ENCODE measurements at places on chromosomes 2 and 18.

- DNase-seq = no peak
Observed at GRCh38 chr2:225319872-225320271, 79.6 kb upstream of the NYAP2 start.

- peak; percentile 82 for DNase-seq
Observed at GRCh38 chr2:235008584-235009044, 56.8 kb downstream of the SH3BP4 start.

- DNase-seq = no peak
Observed at GRCh38 chr2:37767959-37768925, 96.8 kb upstream of the CDC42EP3 start.

DNA sequence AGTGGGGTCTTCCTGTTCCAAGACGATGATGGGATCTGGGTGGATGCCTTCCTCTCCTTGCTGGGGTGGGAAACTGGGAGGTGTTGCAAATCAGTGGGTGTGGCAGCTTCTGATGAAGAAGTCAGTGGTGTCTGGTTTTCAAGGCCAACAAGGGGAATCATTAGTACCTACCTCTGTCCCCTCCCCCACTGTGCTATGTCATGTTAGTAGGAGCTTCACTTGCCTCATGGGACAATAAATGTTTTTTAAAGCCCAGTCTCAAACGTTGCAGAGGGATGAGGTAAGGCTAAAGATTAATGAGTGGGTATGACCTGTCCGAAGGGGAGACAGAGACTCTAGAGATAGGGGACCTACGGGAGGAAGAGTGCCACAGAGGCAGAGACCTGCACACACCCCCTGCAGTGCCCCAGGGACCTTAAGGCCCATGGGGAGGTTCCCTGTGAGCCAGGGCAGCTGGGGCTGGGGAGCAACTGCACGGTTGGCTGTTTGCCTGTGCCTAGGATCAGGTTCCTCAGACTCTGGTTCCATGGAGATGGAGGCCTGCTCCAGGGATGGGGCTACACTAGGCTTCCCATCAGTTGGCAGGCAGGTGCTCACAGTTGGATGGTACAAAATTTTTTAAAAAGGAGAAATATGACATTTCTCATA, 37.8 kb upstream of the SLC1A4 start:
- no peak for DNase-seq

DNA sequence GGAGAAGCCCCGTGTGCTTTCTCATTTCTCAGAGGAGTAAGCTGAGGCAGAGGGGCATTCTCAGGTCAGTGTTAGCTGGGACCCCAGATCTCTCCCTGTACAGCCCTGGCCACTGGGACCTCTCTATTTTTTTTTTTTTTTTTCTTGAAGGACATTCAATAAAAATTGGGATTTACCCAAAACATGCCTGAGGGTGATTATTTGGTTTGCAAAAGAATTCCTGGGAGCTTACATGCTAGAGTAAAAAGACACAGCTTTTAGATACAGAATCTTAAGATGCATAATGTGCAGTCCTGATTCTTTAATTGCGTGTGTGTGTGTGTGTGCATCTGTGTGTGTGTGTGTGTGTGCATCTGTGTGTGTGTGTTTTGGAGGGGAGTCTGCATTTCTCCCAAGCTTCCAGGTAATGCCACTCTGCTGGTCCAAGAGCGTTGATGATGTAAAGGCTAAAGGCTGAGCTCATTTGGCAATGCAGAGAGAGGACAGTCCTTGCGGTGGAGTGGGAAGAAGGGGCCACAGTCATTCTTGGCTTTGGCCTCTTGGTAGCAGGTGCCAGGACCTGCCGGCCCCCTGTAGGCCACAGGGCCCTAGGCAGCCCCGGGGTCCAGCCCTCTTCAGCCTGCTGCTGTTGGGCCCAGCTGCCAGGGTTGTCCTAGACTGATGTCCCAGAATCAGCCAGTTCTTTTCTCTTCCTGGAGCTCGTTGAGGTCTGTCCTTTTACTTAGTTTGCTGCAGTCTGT, 74.1 kb upstream of the MCFD2 start:
- no peak for DNase-seq

DNA sequence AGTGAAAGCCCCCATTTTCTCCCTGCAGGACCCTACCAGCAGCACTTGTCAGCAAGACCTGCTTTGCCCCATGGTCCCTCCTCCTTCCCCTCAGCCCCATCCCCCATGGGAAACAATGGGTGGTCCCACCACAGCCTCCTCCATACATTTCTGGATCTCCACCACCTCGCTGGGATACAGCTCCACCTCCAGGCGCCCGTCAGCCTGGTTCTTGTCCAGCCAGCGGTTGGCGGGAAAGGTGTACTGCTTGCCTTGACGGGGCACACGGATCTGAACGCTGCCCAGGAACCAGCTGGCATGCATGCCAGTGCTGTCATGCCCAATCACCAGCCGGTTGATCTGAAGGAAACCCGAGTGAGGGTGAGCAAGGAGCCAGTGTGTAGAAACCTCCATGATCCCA, 90.9 kb downstream of the LOXHD1 start:
- no peak for DNase-seq

GRCh38 chr2:84849271-84849952, 31.5 kb downstream of the TRABD2A start:
- DNase-seq = no peak

DNA sequence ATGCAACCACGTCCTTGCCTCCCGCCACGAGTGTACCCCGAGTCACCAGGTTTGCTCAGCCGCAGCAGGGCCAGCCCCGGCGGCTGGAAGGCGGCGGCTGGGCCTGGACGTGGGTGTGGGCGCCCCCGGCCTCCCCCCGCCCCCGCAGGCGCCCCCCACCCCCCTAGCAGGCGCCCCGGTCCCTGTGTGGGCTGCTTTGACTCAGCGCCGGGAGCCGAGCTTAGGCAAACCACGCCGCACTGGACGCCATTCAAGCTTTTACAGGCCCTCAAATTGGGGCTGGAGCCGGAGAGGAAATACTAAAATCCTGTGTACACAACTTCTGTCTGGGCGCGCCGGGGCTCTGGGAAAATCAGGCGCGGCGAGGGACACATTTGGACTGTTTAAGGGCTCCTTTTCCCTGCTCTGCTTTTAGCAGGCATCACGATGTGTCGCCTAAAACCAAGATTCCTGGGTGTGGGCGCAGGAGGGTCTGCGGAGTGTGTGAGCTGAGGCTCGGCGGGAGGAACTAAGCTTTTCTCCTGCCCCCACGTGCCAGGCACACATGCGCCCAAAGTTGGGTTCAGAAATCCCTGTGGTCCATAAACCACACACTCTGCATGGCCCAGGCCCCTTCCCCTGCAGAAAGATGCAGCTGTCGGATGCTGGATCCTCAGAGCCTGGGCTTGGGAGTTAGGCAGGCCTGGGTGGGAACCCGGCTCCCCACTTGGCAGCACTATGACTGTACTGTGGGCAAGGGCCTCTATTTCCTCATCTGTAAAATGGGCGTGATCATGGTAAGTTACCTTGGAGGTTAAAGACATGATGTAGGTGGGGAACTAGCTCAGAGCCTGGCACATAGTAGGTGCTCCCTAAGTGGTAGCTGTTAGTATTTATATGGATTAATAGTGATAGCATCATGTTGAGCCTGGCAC, 57.6 kb downstream of the ATOH8 start:
- DNase-seq = no peak

GRCh38 chr2:223993634-223994232, 36.5 kb downstream of the MRPL44 start:
- DNase-seq = peak; percentile 49

DNA sequence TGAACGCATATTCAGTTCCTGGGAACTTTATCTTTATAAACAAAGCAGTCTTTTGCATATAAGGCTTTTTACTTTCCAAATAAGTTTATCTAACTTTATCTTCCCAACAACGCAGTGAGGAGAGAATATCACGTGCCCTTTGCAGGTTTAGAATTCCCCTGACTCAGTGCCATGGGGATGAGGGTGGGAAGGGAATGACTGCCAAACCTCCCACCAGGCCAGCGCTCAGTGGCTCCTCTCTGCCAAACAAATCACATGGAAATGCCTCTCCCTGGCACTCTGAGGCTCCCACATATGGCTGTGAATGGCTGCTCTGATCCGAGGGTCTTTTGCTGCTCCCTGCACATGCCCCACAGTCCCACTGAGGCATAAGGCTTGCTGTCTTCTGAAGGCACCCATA, 158.3 kb downstream of the DNAH6 start:
- DNase-seq = no peak

- DNase-seq = no peak
Observed at GRCh38 chr2:36404318-36404717, 48.7 kb downstream of the CRIM1 start.

DNA sequence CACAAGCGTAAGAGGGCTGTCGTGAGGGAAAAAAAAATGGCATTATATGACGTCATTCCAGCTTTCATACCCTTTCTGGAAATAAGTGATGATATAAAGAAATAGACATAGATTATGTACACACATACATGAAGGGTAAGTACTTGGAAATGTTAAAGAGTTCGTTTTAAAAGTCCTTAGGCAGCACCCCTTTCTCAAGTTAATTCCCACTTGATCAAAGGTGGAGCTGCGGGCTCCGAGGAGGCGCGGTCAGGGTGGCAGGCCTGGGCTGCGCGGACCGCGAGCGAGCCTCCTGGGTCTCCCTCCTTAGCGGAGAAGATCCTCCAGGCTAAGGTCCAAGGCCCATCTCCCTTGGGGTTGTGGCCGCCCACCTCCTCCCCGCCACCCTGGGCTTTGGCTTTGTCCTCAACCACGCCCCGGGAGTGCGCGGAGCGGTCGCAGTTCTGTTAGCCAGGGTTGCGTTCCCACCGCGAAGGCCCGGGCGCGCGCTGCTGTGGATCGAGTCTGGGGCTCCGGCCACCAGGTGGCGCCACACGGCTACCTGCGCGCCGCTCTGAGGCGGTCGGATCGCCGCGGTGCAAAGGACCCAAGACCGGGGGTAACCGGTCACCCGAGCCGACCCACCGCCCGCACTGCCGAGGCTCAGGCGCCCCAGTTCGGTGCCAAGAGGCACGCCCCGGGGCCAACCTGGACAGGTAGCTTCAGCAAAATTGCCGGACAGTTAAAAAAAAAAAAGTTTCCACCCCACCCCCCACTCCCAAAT, 66.8 kb downstream of the HNRNPLL start:
- DNase-seq = peak; percentile 74

GRCh38 chr18:11327391-11328009, 178.1 kb upstream of the PIEZO2 start:
- no peak for DNase-seq

DNA sequence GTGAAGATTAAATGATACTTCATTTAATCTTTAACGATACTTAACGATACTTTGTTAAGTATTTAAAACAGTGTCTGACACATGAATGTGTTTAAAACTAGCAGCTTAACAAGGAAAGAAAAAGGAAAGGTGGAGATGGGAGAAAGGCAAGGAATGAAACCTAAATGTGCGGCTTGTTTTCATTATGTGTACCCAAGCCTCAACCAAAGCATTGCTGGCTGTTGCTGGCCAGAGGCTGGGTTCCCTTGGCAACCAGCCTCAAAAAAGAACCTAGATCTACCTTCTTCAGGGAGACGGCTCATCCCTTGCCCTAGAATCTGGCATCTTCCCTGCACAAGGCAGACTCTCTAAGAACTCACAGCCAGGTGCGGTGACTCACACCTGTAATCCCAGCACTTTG, 13.8 kb upstream of the PCBP1 start:
- no peak for DNase-seq

GRCh38 chr18:36777566-36777965, 51.2 kb downstream of the TPGS2 start:
- DNase-seq = no peak

GRCh38 chr18:13207294-13207693, 11.3 kb upstream of the LDLRAD4 start:
- DNase-seq = no peak

GRCh38 chr2:232088771-232089170, 127.3 kb downstream of the DIS3L2 start:
- no peak for DNase-seq

- no peak for DNase-seq
Observed at GRCh38 chr2:105777031-105777482, 32.3 kb downstream of the NCK2 start.

DNA sequence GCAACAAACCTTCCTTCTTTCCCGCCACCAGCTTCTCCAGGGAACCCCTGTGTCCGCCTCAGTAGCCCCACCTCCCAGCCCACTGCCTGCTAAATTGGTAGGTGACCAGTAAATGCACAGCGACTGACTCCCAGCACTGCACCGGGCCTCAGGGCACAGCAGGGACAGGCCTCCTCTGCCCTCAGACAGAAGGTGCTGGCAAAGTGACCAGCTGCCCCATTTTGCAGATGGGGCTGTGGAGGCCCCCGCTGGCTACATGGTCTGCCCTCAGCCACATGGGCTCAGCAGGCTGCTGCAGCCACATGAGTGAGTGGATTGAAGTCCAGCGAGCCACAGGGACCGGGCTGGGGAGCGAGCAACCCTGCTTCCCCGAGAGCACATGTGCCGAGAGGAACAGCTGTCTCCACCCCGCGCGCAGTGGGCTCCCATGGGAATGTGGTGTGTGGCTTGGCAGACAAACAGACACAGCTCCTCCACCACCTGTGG, 7.8 kb upstream of the NPPC start:
- DNase-seq = no peak

- no peak for DNase-seq
Observed at GRCh38 chr2:97913846-97914245, 81.9 kb downstream of the TMEM131 start.

DNA sequence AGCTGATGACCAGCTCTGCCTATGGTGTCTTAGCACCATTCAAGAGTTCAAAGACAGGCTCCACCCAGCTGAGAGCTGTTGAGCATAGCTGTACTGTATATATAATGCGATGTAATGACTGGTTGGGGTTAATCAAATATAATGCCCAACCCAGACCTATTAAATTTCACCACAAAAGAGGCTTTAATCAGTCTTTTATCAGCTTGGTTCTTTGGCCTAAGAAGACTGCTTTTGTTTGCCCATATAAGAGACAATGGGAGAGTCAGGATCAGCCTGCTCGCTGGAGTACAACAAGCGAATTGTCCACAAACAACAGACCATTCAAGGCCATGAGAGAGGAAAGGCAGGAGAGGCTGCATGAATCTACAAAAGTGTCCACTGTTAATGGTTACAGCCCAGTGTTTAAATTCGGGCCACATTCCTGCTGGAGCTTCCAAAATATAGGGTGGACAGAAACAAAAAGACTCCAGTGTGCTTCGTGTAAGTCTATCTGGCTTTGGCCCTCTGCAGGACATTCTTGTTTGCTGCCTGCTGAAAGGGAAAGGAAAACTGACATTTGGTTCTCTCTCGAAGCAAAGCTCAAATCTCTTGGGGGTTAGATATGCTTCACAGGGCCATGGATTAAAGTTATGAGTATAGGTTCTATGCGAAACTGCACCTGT, 299.0 kb upstream of the FBXO11 start:
- DNase-seq = peak; percentile 84
